ENCODE measurements at places on chromosomes 2 and 18. TPM values are rescaled to one million over a fixed set of nuclear protein-coding genes. Genes with fewer than 3 reads are reported as not detected.

DNA sequence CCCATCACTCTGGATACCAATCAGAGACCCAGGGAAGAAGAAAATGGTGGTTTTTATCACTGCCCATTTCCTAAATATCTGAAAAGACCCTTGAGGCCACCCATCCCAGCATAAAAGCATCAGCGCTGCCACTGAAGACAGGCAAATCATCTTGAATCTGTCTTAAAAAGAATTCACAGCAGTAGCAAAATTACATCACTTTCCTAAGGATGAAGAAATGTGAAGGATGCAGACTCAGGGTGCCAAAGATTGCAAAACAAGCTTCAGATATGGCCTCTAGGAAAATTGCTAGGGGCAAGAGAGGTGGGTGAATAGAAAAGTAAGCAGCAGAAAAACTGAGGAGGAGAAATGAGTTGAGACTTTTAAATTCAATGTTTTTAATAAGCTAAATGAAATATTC lies 70.0 kb downstream of the SLC25A12 start:
- DNase-seq = no peak
- no peaks in the 10 kb centered on the region for H3K27me3 ChIP-seq
- no peak overlapping the region for H3K4me3 ChIP-seq
- H3K4me1 ChIP-seq = no peaks in the 10 kb centered on the region

DNA sequence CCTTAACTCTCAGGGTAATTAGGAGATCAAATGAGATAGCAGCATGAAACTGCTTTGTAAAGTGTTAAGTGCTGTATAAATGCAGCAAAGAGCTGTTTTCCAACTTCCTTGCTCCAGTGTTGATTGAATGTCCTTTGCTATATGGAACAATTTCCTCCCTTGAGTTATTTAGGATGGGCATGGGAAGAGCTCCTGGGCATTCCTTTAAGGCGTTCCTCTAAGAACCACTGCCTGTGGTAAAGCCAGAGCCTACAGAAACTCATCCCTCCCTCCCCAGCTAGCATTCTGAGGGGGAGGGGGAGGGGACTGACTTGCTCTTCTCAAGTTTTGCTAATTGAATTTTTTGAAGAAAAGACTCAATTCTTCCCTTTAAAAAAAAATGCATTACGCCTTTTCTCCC lies 1.4 kb downstream of the AKAIN1 start:
- H3K36me3 ChIP-seq = no peaks in the 10 kb centered on the region
- no peak for DNase-seq
- H3K27ac ChIP-seq = peak overlapping the region; percentile 92
- H3K4me3 ChIP-seq = peak overlapping the region; percentile 98
- H3K4me1 ChIP-seq = peaks cover 39% of the 10 kb centered on the region
- peaks cover 14% of the 10 kb centered on the region for H3K27me3 ChIP-seq

DNA sequence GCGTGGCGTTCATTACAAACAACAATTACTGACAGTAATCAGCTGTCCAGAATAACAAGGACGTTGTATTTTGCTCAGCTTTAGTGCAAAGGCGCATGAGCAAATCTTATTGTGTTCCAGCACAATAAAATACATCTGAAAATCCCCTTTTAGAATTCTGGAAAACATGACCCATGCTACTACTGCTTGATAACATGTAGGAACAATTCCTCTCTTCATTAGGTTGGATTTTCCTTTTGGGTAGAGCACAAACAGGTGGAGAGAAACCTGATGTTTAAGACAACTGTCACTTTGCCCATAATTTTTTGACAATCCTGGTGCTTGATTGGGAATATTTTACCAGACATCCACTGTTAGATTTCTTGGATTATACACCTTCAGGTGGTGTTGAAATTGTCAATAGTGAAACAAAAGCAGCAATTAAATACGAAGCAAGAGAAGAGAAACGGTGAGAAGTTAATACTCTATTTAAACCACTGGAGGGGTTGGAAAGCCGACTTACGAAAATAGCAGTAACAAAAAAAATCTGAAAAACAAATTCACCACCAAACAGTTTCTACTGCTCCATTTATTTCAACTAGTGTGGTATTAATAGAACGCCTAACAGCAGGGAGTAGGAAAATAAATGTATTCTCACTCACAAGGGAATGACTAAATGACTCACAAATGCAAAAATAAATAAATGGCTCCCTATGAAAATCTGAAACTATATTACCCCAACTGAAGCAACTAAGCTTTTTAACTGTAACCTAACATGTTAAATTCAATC lies 102.7 kb downstream of the CPO start:
- no peak overlapping the region for H3K4me3 ChIP-seq
- DNase-seq = no peak
- H3K27ac ChIP-seq = peak overlapping the region; percentile 0
- H3K4me1 ChIP-seq = peaks cover 40% of the 10 kb centered on the region
- H3K27me3 ChIP-seq = no peaks in the 10 kb centered on the region

The RAB27B gene
- total RNA-seq = not detected

GRCh38 chr2:149744865-149745264 lies 157.3 kb upstream of the MMADHC start:
- no peak overlapping the region for H3K27ac ChIP-seq
- H3K4me3 ChIP-seq = no peak overlapping the region
- no peaks in the 10 kb centered on the region for H3K36me3 ChIP-seq

The AGXT gene
- total RNA-seq = not detected

DNA sequence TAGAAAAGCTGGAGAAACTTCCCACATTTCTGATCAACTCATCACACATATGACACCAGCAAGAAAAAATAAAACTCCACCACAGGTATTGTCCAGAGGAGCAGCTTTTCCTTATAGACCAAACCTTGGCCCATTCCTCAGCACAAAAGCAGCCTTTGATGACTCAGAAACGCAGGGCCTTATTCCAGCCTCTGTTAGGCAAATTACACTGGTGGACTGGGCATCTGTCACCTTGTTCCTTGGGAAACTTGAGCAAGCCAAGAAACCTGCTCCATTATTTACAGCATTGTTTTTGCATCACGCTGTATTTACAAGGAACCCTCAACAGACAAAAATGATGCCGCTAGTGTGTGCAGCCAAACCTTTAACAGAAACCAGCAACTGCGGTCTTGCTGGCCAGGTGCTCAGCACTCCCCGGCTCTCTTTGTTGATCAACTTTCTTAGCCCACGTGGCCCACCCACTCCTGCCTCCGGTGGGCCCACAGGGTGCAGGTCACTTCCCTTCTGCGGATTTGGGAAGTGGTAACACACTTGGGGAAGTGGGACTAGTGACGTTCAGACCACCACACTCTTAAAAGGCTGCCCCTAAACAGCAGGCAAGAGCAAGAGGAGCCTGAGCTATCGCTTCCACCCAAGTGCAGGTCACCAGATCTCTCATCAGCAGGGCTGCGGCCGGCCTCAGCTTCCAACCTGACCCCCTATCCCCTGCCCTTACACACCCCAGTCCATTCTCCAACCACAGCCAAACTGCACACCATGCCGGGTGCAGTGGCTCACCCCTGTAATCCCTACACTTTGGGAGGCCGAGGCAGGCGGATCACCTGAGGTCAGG lies 1.5 kb downstream of the AP1S3 start:
- no peak for DNase-seq
- peaks cover 2% of the 10 kb centered on the region for H3K27me3 ChIP-seq
- no peak overlapping the region for H3K27ac ChIP-seq

DNA sequence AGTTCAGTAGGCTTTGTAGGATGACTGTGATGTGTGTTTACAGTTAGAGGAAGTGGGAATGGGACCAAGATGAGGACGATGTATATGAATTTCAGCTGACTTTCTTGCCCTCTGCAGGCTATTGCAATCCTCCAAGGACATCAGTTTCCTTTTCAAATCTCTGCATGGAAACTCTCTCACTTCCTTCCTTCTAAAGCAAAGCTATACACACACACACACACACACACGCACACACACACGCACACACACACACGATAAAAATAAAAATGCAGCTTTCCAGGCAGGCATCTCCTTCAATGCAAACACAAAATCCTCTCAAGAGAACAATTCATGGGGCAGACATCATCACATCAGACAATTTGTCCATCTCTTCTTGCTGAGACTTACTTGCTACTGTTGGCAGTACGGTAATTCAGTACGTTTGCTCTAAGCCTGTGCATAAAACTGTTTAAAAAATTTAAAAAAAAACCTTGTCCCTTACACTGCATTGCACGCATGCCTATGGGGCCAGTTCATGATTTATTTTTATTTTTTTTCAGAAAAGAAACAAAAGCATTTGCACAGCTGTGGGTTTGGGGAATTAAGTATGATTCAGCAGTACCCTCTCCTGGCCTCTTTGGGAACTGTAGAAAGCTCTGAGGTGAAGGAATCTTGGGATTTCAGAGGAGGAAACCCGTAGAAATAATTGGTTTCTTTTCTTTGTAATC lies 27.1 kb upstream of the ICOS start:
- H3K36me3 ChIP-seq = no peaks in the 10 kb centered on the region
- peak overlapping the region; percentile 25 for H3K27ac ChIP-seq
- DNase-seq = no peak
- no peak overlapping the region for H3K4me3 ChIP-seq
- H3K27me3 ChIP-seq = no peaks in the 10 kb centered on the region

The CFAP65 gene
- 1.1 TPM for total RNA-seq

DNA sequence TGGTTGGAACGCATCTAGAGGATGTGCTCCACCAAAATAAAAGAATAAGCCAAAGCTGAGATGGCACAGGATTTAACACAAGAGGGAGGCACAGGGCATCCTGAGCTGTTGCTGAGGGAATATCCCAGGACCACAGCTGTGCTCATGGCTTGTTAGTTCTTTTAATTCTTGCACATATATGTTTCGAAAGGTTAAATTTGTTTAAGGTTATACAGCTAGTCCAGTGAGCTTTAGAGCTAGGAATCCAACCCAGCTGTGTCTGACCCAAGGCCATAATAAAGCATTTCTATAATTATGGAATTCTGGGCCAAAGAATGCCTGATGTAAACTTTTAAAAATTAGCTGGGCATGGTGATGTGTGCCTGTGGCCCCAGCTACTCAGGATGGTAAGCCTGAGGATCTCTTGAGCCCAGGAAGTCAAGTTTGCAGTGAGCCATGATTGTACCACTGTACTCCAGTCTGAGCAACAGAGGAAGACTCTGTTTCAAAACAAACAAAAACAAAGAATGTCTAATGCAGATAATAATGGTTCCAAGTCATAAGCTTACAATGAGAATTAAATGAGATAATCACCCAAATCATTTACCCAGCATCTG lies 66.4 kb upstream of the CCBE1 start:
- H3K4me3 ChIP-seq = no peak overlapping the region
- H3K27me3 ChIP-seq = no peaks in the 10 kb centered on the region
- H3K36me3 ChIP-seq = no peaks in the 10 kb centered on the region
- no peaks in the 10 kb centered on the region for H3K4me1 ChIP-seq
- H3K27ac ChIP-seq = no peak overlapping the region
- DNase-seq = no peak

DNA sequence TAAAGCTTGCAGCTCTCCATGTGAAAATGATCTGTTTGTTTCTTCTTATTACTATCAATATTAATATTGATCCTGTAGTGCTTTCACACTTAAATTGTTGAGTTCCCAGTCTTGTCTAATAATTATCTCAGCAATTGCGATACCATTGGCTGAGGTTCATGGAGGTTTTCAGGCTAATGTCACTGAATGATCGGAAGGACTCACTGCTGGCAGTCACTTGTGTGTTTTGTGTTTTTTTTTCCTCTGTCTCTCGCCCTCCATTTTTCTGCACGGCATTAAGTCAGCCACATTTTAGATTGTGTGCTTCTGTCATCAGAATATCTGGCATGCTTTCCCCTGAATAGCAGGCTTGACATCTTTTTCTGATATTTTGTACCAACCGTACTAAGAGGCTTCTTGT lies 43.7 kb downstream of the AGAP1 start:
- H3K36me3 ChIP-seq = no peaks in the 10 kb centered on the region
- H3K27ac ChIP-seq = peak overlapping the region; percentile 18
- H3K4me3 ChIP-seq = no peak overlapping the region
- H3K27me3 ChIP-seq = peaks cover 5% of the 10 kb centered on the region
- peaks cover 54% of the 10 kb centered on the region for H3K4me1 ChIP-seq

The LOXL3 gene
- 64.2 TPM for total RNA-seq

The FBXO15 gene
- total RNA-seq = 0.76 TPM

The SP140L gene
- 0.34 TPM for total RNA-seq

The CLASP1 gene
- 163 TPM for total RNA-seq

GRCh38 chr2:38037757-38038621 lies 38.0 kb downstream of the CYP1B1 start:
- no peaks in the 10 kb centered on the region for H3K27me3 ChIP-seq
- no peaks in the 10 kb centered on the region for H3K36me3 ChIP-seq
- peak; percentile 49 for DNase-seq

- DNase-seq = no peak
- no peak overlapping the region for H3K4me3 ChIP-seq
- no peaks in the 10 kb centered on the region for H3K4me1 ChIP-seq
- no peaks in the 10 kb centered on the region for H3K27me3 ChIP-seq
- no peak overlapping the region for H3K27ac ChIP-seq
Measured at GRCh38 chr18:62904396-62905285, 189.3 kb downstream of the PHLPP1 start.

The NCKAP5 gene
- 0.20 TPM for total RNA-seq

DNA sequence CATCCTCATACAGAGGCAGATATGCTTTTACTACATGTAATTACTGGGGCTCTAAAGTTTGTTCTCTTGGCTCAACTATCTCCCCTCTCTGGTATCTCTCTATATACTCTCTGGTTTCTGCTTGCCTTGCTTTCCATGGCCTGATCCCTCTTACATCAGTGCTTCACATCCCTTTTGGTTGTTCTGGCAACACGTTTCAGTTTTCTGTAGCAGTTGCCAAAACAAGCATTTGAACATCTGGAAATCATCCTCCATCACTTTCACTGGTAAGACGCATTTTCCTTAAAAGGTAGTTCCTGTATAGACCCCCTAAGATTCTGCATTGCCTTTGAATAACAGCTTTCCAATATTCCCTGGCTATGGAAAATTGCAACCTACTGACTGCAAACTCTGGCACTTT lies 25.9 kb downstream of the COL5A2 start:
- DNase-seq = no peak
- H3K36me3 ChIP-seq = no peaks in the 10 kb centered on the region
- H3K4me1 ChIP-seq = no peaks in the 10 kb centered on the region
- H3K27ac ChIP-seq = no peak overlapping the region
- H3K4me3 ChIP-seq = no peak overlapping the region

The LCT gene
- total RNA-seq = not detected

GRCh38 chr2:11435036-11435435 lies 30.9 kb downstream of the E2F6 start:
- H3K36me3 ChIP-seq = peaks cover 24% of the 10 kb centered on the region
- no peak overlapping the region for H3K27ac ChIP-seq
- peaks cover 4% of the 10 kb centered on the region for H3K27me3 ChIP-seq

The EIF4E2 gene
- 82.9 TPM for total RNA-seq

- DNase-seq = no peak
- peaks cover 10% of the 10 kb centered on the region for H3K4me1 ChIP-seq
- no peak overlapping the region for H3K27ac ChIP-seq
- H3K27me3 ChIP-seq = peaks cover 3% of the 10 kb centered on the region
Measured at GRCh38 chr2:16101196-16101595, 160.8 kb downstream of the MYCN start.

The RND3 gene
- total RNA-seq = 49.0 TPM

GRCh38 chr2:47724221-47724981 lies 58.5 kb upstream of the MSH6 start:
- no peak overlapping the region for H3K4me3 ChIP-seq
- H3K4me1 ChIP-seq = peaks cover 4% of the 10 kb centered on the region
- H3K27me3 ChIP-seq = no peaks in the 10 kb centered on the region
- H3K27ac ChIP-seq = no peak overlapping the region

GRCh38 chr2:127877626-127878025 lies 8.1 kb downstream of the AMMECR1L start:
- no peak overlapping the region for H3K27ac ChIP-seq
- no peak overlapping the region for H3K4me3 ChIP-seq
- no peak for DNase-seq
- peaks cover 9% of the 10 kb centered on the region for H3K4me1 ChIP-seq
